Right atrium auricular region (tissue), 2 donors: ENCODE measurements at places on chromosomes 12 and 14. TPM values are rescaled to one million over a fixed set of nuclear protein-coding genes. Genes with fewer than 3 reads are reported as not detected.

DNA sequence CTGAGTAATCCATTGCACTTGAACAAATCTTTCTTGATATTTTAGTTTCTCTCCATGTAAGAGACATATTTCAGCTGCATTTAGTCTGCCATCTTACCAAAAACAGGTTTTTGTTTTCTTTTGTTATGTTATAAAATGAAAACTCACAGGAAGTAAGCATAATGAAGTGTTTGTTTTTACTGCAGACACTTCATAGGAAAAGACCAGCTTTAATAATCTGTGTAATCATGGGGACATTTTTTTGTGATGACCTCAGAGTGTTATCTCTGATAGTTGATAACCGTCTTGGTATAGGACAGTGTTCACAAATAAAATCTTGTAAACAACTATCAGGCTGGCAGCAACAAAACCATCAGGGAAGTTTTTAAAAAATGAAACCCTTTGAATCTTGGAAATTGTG, 266.2 kb upstream of the OR4E1 start:
- DNase-seq, result no peak

GRCh38 chr14:95136631-95137030, 20.7 kb downstream of the DICER1 start:
- DNase-seq, result no peak

The SDR9C7 gene
- total RNA-seq, result 0.28 TPM

The PLCZ1 gene
- total RNA-seq, result not detected

The EML5 gene
- 0.11 TPM for total RNA-seq
